ENCODE measurements at places on chromosomes 6 and 20.

DNA sequence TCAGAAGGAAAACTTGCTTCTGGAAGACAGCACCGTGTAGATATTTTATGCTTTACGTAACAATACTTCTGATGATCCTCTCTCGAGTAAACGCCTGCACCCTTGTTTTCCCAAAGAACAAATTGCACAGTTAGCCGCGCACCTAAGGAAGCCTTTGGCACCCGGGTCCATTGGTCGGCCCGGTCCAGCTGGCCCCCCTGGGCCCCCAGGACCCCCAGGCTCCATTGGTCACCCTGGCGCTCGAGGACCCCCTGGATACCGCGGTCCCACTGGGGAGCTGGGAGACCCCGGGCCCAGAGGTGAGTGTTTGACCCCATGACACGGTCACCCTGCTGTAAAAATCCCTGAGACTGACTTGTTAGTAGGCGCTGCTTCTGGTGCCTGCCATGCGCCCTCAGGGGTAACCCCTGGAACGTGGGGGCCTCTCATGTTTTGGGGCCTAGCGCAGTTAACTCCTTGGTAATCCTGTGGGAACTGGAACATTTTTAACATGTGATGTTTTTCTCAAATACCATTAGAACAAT is 20.2 kb downstream of the COL9A3 start:
- DNase-seq, result no peak

- DNase-seq, result no peak
Observed at GRCh38 chr20:50943069-50943468, 11.8 kb upstream of the ADNP start.

DNA sequence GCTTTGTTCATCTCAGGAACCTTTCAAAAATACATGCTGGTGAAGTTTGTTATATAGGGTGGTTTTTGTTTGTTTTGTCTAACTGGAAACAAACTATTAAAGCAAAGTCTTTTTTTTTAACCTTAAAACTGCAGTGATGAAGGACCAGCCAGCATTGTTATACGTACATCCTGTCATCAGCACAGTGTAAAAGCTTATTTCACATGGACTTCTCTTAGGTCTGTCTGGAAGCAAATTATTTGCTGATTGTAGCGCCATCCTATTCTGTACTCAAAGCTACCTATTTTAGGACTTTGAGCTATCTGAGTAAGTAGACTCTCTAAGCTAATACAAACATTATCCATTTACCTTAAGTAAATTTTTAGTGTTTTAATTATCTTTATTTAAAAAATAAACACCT is 61.7 kb downstream of the SNX9 start:
- DNase-seq, result no peak

GRCh38 chr6:4382362-4382853 is 247.0 kb upstream of the ECI2 start:
- no peak for DNase-seq

DNA sequence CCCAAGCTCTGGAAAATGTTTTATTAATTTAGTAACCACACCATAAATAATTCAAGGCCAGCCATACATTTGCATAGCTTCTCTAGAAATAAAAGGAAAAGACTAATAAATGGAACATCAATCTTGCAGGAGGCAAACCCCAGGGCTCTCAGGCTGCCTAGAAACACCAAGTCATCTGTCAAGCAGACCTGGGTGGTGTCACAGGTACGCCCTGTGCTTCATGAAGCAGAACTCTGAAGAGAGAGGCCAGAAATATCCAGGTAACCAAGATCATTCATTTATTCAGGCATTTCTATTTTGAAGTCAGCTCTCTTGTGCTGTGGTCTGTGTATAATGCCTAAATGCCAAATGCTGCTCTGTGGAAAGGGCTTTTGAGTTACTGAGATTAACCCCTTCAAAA is 45.3 kb upstream of the ARMH2 start:
- DNase-seq, result no peak

DNA sequence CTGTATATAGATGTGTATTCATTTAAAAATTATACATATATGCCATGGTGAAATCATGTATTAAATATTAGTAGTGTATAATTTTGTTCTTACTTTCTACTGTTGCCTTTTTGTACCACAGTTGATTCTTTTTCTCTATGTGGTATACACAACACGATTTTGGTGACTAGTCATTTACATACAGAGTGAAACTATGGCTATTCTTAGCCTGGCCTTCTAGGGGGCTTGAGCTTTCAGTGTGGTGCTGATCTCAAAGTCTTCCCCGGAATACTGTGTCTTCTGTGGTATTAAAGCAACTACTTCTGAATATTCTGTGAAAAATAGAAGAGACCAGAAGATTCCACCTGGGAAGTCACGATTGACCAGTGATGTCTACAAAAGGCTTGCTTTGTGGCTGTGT is 301.9 kb downstream of the UTRN start:
- DNase-seq, result no peak

GRCh38 chr20:31670371-31671228 is 32.9 kb downstream of the COX4I2 start:
- no peak for DNase-seq

DNA sequence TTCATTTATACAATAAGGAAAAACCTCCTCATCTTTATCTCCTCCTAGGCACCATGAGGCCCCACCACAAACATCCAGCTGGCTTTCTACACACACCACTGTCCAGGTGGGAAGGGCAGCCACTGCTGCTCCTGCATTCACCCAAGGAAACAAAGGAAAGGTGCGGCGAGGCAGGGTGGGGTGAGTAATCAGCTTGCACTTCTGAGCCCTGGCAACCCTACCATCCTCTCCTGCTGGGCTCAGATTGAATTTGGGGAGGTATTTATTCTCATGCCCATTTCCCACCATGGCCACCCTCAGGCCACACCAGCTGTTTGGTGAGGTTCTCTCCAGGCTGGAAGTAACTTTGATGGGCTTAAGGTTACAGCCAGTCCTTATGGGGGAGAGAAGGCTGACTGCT is 31.2 kb upstream of the SPDEF start:
- DNase-seq, result no peak

GRCh38 chr20:47825011-47825762 is 39.9 kb upstream of the SULF2 start:
- no peak for DNase-seq

DNA sequence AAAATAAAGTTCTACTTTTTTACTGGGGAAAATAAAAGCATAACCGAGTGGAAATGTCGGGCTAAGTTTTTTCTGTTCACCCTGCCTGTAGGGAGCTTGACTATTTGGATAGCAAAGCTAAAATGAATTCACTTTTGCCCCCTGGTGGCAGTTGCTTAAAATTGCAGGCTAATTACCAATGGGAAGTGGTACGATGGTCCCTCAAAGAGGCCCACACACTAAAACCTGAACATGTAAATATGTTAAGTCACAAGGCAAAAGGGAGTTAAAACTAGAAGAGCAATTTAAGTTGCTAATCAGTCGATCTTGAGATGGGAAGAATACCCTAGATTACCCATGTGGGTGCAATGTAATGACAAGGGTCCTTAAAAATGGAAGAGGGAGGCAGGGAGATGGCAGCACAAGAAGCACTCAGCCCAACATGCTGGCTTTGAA is 916 bp upstream of the SUN5 start:
- DNase-seq, result no peak

GRCh38 chr20:21289651-21290050 is 13.5 kb upstream of the XRN2 start:
- DNase-seq, result no peak

DNA sequence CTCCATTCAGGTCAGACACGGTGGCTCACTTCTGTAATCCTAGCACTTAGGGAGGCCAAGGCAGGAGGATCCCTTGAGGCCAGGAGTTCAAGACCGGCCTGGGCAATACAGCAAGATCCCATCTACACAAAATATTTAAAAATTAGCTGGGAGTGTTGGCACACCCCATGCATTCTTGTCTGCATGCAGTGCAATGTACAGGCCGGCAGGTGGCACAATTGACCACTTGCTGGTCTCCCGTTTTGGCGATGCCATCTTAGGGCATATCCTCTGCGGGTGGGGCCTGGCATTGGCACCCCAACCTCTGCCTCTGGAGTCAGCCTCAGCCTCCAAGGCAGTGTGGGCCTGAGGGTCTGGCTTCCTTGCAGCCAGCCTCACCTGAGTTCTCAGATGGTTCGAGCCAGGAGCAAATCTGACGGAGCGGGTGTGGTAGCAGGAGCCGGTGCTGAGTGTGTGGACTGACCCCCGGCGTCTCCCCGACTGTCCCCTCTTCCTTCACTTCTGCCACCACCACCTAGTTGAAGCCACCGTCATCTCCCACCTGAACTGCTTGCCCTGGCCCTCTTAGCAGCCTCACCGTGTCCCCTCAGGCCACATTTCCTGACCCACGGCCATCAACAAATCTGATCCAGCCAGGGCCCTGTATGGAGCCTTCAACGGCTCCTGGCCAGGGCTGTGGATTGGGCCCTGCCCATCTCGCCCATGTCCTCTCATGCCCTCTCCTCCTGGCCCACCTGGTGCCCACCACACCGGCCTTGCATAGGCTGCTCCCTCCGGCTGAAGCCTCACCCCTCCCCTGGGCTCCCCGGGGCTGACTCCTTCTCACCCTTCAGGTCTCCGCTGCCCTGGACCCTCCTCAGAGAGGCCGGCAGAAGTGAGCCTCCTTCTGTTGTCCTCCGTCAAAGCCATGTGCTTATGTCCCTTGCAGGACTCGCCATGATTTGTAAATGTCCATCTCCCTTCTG is 44.0 kb downstream of the EFCAB8 start:
- peak; percentile 51 for DNase-seq

All from activated naive CD4-positive, alpha-beta T cell (primary cell).